ENCODE measurements at places on chromosomes 11 and 22.

DNA sequence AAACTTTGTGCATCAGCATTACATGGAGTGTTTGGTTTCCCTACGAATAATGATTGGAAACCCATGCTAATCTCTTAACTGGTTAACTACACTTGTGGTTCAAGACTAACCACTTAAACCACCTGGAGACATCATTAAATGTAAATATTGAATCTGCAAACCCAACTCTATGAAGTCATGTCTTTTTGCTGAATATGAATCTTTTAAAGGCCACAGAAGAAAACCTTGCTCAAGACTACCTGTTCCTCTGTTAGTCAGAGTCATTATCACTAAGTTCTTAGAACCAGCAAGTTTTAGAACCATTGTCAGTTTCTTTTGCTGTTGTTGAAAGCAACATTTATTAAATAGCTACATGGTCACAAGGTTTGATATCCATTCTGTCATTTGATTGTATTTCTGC, 70.7 kb downstream of the SIK2 start:
- DNase-seq = no peak

GRCh38 chr11:24515632-24516031, 18.8 kb downstream of the LUZP2 start:
- no peak for DNase-seq

DNA sequence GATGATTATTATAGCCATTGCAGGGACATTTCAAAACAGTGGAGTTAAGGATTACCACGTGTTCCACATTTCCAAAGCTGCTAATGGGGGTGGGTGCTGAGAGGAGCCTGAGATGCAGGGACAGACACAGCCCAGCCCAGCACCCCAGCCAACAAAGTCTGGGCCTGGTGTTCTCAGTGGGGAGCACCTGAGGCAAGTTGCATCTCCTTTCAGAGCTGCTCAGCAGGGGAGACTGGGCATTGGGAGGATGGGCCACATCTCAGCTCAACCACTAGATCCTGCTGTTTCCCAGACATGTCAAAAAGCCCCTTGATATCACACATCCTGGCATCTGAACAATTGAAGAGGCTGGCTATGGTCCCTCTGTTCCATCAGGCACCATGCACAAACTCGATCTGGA, 458.0 kb upstream of the KIRREL3 start:
- no peak for DNase-seq

- DNase-seq = no peak
Observed at GRCh38 chr11:3056296-3057068, 741 bp downstream of the CARS1 start.

GRCh38 chr11:10909141-10909883, 51.5 kb upstream of the ZBED5 start:
- DNase-seq = no peak

DNA sequence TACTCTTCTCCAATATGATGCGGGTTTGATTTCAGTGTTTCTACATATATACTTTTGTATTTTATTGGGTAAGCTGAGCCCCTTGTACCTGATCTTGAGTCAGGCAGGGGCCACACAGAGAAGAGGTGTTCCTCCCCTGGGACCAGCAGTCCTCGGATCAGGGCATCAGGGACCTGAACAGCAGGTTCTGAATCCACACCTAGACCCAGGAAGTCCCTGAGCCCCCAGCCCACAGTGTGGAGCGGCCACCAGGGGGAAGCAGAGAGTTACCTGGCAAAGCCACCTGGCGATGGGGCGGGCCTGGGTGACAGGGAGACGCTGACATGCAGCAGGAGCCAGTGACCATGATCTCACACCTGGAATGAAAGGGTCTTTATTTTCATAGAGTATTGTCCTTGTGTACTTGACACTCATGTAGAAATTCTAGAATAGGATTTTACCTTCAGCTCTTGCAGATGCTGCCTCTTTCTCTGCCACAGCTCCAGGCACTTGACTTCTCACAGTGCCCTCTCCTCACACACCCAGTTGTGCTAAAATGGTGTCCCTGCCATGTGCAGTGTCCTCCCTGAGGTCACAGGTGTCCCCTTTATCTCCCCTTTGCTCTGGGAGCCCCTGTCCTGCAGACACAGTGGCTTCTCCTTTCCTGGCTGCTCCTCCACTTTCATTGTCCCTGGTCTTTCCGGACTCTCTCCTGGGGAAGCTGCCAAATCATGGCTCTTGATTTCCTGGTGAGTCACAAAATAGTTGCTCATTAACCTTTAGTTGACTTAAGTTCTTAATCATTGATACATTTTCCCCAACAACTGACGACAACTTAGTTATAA, 48.5 kb downstream of the GGTLC2 start:
- DNase-seq = peak; percentile 78

GRCh38 chr11:19889531-19889930, 176.9 kb downstream of the NAV2 start:
- DNase-seq = no peak

DNA sequence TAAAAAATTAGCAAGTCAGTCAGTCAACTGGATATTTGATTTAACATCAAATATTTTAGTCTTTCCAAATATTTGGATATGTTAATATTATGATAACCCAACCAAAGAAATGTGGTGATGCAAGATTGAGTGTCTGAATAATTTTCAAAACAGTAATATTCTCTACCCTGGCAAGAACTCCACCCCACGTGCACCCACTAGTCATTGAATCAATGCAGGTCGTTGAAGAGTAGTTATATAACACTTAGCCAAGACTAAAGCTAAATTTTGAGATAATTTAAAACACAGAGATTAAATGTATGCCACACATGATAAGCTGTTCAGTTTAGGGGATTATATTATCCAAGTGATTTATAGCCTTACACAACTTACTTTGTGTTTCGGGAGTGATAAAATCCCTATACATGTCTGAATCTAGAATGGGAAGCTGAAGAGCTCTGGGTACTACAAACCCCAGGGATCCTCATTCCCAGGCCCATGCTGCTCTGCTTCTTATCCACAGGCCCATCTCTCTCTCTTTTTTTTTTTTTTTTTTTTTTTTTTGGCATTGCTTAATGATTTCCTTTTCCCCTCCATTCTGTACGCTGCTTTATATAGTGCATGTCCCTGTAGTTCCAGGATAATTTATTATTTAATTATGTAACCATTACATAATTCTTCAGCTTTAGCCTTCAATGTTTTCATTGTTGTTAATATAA, 392.9 kb downstream of the NTM start:
- DNase-seq = no peak

DNA sequence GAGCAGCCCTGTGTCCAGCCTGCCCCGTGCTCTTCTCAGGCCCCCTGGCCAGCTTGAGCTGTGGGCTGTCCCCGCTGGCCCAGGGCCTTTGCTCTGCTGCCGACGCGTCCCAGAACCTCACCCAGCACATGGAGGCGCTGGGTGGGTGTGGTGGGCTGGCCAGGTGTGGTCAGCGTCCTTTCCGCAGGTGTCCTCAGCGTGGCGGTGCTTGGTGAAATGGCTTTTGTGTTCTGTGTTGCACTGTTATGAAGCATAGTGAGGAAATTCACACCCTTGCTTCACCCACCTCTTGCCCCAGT, 37.4 kb downstream of the GRAMD4 start:
- DNase-seq = no peak

- no peak for DNase-seq
Observed at GRCh38 chr11:118646393-118646792, 33.1 kb downstream of the TREH start.

DNA sequence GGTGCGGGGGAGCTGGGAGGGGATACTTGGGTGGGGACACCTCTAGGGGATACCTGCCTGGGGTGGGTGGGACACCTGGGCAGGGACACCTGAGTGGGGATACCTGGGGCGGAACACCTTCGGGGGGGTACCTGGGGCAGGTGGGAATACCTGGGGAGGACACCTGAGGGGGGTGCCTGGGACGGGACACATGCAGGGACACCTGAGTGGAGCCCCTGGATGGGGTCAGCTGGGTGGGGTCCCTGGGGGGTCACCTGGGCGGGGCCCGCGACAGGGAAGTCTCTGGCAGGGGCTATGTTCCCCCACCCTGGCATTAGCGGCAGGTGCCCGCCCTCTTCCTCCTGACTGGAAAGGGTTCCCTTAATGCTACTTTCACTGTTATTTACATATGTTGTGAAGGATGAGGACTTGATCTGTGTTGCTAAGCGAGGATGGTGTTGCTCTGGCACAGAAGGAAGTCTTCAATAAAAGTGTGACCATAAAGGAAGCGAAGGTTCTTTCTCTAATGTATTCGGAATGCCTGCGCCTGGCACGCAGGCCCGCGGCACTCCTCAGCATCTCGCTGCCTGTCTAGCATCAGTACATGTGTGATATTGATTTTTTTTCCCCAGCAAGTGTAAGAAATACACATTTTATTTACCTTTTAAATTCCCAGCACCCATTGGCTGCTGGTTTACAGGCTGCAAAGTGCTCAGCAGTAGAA, 801.7 kb downstream of the BRD1 start:
- DNase-seq = no peak

- no peak for DNase-seq
Observed at GRCh38 chr11:16769386-16769785, 30.9 kb downstream of the C11orf58 start.

GRCh38 chr22:17429516-17429915, 60.3 kb downstream of the CECR2 start:
- DNase-seq = no peak

- DNase-seq = no peak
Observed at GRCh38 chr11:111954154-111954553, 17.0 kb downstream of the DIXDC1 start.

GRCh38 chr22:17172029-17172833, 13.2 kb upstream of the HDHD5 start:
- no peak for DNase-seq

DNA sequence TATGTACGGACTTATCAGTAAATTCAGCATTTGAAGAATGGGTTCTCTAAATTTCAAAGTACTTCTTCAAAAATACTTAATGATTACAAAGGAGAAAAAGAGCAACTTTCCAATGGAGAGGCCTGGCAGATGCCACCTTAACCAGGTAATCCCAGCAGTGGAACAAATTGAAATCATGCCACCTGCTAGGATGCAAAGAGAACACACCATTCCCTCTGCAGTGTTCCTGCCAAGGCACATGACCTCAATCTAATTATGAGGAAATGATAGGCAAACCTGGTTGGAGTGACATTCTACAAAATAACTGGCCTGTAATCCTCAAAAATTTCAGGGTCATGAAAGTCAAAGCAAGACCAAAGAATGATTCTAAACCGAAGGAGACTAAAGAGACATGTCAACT, 21.5 kb downstream of the TNRC6B start:
- no peak for DNase-seq

DNA sequence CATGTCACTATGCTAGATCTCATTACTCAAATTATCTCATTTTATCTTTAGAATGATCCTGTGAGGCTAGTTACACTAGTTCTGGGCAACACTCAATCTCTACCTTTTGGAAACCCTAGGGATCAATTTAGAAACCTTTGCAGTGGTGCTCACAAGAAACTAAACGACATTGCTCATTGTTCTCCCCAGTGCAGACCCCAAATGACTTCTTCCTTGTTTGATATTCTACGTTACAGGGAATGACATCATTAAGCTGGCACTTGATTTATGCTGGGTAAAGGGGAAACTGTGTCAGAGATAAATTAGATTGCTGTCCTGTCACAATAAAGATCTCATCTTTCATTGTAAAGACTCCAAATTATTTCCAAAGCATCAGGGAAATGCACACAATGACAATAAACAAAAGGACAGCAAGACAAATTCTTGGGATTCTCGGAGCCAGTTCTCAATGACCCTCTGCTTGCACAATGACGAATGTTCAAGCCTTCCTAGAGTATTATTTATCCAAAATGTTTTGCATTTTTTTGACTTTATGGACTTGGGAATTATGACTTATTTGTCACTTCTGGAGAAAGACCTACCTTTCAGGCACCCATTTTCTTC, 1121.8 kb upstream of the TENM4 start:
- no peak for DNase-seq

DNA sequence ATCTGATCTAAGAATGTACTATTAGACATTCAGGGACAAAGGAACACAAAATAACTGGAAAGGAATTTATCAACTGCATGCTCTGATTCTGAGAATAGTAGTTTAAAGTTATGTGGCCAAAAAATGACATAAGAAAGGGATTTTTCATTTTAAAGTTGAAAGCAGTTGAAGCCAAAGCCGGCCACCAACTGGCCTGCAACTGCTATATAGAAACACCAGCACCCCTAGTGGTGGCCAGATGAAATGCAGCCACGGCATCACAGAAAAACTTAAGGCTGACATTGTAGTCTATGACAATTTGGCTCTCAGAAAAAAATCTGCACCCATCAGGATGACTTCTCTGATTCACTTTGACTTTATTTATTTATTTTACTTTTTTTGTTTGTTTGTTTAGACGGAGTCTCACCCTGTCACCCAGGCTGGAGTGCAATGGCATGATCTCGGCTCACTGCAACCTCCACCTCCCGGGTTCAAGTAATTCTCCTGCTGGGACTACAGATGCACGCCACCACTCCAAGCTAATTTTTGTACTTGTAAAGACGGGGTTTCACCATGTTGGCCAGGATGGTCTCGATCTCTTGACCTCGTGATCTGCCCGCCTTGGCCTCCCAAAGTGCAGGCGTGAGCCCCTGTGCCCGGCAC, 59.2 kb downstream of the SLC35F2 start:
- peak; percentile 59 for DNase-seq

- no peak for DNase-seq
Observed at GRCh38 chr22:29870574-29870973, 12.4 kb upstream of the MTMR3 start.

DNA sequence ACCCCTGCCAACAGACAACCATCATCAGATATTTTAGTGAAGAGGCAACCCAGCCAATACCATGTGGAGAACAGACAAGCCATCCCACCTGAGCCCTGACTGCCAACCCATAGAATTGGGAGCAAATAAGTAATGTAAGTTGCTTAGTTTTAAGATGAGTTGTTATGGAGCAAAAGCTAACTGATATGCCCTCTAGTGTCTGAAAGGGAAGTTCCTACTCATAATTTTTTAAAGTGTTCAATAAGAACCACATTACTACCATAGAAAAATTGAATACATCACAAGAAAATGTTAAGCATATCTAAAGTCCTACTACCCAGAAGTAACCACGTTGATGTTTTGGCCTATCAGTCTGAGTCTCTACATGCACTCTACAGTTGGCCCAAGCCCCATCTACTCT, 50.8 kb upstream of the SLC36A4 start:
- DNase-seq = no peak

DNA sequence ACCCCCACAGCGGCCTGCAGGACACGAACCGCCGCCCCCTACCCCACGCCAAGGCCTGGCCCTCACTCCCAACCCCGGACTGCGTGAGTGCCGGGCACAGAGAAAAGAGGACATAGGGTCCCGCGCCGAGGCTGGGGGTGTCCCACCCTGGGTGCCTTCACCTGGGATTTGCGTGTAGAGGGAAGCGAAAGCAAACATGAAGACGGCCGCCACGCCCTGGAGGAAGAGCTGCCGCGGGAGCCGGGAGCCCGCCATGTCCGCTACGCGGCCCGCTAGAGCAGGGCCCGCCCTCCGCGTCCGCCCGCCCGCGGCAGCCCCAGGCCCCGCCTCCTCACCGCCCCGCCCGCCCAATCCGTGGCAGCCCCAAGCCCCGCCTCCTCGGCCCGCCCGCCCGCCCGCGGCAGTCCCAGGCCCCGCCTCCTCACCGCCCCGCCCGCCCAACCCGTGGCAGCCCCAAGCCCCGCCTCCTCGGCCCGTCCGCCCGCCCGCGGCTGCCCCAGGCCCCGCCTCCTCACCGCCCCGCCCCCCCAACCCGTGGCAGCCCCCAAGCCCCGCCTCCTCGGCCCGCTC, at the start of gene LMF2:
Gene LMF2 (minus strand): TSS at position 282 of the 570 bp plus-strand sequence. CDS start 27 bp downstream, at position 255.
- peak; percentile 96 for DNase-seq

- no peak for DNase-seq
Observed at GRCh38 chr11:24124876-24125275, 372.0 kb upstream of the LUZP2 start.
